ENCODE measurements at places on chromosomes 7 and 10. TPM values are rescaled to one million over a fixed set of nuclear protein-coding genes. Genes with fewer than 3 reads are reported as not detected.

RNF148 gene
- not detected for polyA plus RNA-seq

CCNY gene
- 38.0 TPM for polyA plus RNA-seq

MINDY4 gene
- polyA plus RNA-seq: 1.9 TPM

GJD4 gene
- polyA plus RNA-seq: not detected

SEMA3D gene
- 2.9 TPM for polyA plus RNA-seq

CDNF gene
- polyA plus RNA-seq: 1.1 TPM

THNSL1 gene
- polyA plus RNA-seq: 1.3 TPM

AGAP3 gene
- polyA plus RNA-seq: 93.9 TPM

AKR1E2 gene
- polyA plus RNA-seq: 1.2 TPM

AKR1B1 gene
- polyA plus RNA-seq: 201 TPM

KLF14 gene
- 0.05 TPM for polyA plus RNA-seq

JAZF1 gene
- 10.5 TPM for polyA plus RNA-seq

TCAF2 gene
- polyA plus RNA-seq: 3.0 TPM

GRCh38 chr10:84140036-84140379 lies 699 bp downstream of the GHITM start:
- DNase-seq: peak; percentile 31

GRCh38 chr10:97270523-97271154 lies 21.8 kb downstream of the ARHGAP19 start:
- DNase-seq: peak; percentile 76

GRCh38 chr10:67549390-67549789 lies 146.6 kb downstream of the CTNNA3 start:
- DNase-seq: peak; percentile 73

- DNase-seq: peak; percentile 70
These were observed 6.7 kb upstream of the SMNDC1 start for GRCh38 chr10:110311357-110311949.

- DNase-seq: peak; percentile 98
These were observed 76.8 kb downstream of the TPST1 start for GRCh38 chr7:66281678-66282590.

- no peak for DNase-seq
These were observed 149.0 kb upstream of the TMEM106B start for GRCh38 chr7:12062062-12062461.

GRCh38 chr10:118467200-118467599 lies 125.1 kb upstream of the FAM204A start:
- DNase-seq: no peak

DNA sequence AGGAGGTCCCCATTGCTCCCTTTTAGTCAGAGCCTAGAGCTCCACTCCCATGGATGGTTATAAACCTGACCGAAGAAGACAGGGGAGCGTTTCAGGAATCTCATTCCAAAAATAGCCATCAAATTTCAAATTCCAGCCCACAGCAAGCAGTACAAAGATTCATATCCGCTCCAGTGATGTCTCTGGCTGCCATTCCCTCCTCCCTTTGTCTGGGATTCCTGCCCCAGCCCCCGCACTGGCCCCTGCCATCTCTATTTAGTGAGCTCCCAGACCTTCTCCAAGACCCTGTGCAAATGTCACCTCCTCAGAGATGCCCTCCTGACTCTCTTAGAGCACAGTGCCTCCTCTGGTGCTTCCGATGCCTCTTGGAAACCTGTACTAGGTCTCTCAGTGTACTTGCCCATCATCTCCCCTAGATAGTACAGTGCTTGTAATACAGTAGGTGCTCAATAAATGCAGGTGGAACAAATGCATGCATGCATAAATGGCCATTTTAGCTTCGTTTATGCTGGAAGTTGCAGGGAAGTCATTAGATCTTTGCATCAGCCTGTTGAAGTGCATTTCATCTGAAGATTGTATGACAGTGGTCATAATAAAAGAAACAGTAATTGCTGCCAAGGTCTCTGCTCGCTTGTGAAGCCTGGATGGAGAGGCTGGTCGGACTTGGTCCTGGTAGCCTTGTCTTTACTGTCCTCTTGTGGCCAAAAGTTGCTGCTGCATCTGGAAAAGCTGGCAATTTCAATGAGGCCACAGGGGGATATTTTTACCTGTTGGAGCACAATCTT lies 32.0 kb upstream of the HABP2 start:
- DNase-seq: peak; percentile 70

GRCh38 chr7:14875941-14876587 lies 26.5 kb downstream of the DGKB start:
- DNase-seq: no peak

DNA sequence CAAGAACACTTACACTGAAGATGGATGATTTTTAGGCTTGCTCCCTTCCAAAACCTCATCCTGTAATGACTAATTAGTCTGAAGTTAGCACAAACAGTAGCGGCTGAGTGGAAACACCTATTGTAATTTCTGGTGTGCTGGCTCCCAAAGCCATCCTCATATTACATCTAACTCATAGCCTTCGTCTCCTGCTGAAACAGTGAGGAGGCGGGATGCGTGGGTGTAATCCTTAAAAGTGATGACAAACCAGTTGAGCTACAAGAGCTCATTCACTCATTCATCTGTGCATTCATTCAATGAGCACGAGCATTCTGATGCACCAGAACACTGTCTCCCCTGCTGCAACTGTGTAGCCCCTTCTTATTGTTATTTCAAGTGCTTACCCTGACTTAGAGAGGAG lies 235.3 kb downstream of the CALN1 start:
- DNase-seq: no peak

- DNase-seq: peak; percentile 23
These were observed 3.3 kb upstream of the CPED1 start for GRCh38 chr7:120985130-120985758.

GRCh38 chr7:112421666-112422486 lies 28.4 kb upstream of the IFRD1 start:
- DNase-seq: no peak

DNA sequence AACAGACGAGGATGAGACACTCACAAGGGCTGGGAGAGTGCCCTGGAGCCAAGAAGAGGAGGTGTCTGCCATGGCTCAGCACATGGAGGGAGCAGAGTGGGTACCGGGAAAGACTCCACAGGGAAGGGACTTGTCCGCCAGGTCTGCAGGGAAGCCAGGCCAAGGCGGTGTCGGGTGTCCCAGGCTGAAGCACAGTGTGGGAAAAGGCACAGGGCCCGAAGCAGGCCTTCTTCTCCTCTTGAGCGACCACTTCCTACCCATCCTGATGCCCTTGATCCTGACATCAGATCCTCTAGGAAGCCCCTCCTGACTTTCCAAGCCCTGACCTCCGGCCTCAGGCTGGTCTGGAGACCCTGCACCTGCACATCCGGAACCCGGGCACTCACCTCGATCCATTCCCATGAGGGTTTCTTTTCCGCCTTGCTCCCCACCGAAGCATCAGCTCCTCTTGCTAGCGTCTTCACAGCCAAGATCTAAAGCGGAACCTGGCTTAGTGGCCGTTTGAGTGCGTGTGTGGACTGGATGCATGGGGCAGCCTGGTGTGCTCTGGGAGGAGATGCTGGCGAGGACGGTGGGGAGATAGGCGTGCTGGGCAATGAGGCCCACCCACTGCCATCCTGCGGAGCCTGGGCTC lies 8.5 kb downstream of the CALML3 start:
- no peak for DNase-seq

DNA sequence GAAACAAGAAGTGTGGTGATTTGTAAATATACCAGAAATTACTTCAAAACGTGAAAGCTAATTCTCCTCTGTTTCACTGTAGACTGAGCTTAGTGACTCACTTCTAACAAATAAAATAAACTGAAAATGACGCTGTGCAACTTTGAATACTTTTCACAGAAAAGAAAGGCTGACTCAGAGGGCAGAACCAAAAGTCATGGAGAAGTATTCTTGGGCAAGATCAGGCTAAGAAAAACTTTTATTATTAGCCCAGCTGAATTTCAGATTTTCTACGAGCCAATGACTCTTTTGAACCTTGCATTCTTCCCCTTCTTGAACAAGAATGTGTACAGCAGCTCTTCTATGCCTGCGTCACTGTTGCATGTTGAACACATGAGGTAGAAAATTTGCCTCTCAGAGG lies 527.3 kb upstream of the GHITM start:
- DNase-seq: peak; percentile 50

- DNase-seq: no peak
These were observed 599.6 kb upstream of the C7orf33 start for GRCh38 chr7:147990942-147991341.

GRCh38 chr10:92619368-92619767 lies 26.4 kb downstream of the KIF11 start:
- no peak for DNase-seq

GRCh38 chr7:585229-585711 lies 65.6 kb upstream of the PDGFA start:
- no peak for DNase-seq

- DNase-seq: no peak
These were observed 316.4 kb downstream of the RPS24 start for GRCh38 chr10:78349911-78350663.

GRCh38 chr7:3010161-3010560 lies 33.5 kb downstream of the CARD11 start:
- no peak for DNase-seq

DNA sequence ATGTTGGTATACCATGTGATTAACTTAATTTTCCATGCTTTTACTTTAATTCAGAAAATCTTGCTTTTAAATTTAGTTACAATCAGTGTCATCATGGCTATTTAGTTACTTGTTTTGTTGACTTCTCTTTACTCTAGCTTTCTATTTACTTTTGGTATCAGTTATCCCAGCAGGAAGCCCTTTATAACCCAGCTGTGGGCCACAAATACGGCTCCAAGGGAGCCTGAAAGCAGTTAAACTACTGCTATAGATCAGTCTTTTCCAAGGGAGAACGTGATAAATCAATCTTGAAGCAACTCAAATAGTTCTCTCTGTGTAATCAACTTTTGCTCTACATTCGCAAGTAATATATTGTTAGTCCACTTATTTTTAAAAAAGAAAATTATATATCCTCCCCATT lies 287.4 kb downstream of the CACNA2D1 start:
- no peak for DNase-seq

DNA sequence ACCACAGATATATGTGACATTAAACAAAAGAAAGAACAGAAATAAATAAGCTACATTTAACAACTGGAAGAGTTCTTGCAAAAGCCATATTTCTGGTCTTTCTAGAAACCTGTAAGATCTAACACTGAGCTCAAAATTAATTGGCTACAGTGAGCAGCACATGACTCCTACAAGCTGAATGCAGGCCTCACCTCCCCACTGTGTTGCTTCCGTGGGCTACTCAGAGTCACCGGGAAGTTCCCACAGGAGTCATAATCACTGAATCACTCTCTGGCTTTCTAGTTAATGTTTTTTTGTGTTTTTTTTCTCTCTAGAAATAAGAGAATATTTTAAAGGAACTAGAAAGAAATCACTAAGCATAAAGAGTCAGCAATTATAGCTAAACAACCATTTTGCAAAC lies 10.2 kb upstream of the MRPS24 start:
- DNase-seq: peak; percentile 93

DNA sequence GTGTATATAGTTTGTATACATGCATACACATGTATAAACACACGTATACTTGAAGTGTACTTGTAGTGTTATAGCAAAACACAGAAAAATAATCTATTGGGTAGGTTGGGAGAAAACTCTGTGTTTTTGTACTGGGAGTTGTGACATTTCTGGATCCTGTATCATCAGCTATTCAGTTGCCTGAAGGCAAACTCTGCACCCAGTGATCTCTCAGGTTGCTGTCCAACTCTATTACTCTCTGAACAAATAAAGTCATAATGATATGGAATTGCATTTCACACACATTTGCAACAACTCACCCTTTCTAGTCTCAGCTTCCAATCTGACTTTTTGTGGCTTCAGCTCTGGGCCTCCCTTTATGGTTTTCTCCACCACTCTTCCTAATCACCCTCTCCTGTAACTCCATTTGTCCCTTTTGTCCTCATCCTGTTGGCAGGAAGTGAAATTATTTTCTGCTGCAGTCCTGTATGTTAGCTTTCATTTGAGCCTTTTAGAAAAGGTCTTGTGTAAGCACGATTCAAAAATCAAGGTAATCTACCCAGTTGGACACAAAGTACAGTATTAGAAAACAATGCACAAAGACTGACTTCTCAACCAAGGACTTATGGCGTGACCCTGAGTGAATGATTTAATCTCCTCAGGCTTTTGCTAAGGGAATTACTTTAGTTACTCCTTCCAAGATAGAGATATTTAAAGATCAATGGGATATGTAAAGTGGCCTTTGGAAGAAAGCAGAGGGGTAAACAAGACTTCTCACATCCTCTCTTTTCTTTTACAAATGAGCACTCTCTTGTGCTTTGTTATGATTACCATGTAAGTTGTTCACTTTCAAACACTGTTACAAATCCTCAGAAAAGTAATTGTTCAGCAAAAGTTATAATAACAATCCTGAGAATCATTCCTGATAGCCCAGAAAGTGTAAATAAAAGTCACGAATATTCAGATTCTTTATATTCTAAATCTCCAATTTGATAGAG lies 249.1 kb downstream of the KCND2 start:
- DNase-seq: no peak

GRCh38 chr10:63496561-63496960 lies 24.6 kb upstream of the REEP3 start:
- DNase-seq: no peak

DNA sequence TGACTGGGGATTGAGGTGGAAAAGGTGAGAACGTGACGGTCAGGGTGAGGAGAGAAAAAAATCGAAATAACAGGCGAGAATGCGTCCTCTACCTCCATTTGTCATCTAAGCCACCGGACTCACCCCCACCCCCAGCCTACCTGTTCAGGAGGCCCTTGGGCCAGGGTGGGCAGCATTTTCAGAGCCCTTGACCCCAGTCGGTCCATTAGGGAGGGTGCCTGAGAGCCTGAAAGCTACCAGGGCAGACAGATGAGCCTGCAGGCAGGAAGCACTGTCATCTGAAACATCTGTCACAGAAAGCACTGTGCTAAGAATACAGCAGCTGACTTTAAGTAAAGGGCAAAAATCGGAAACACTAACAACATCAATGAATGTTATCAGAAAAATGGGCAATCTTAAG lies 47.0 kb downstream of the MAD1L1 start:
- DNase-seq: no peak

DNA sequence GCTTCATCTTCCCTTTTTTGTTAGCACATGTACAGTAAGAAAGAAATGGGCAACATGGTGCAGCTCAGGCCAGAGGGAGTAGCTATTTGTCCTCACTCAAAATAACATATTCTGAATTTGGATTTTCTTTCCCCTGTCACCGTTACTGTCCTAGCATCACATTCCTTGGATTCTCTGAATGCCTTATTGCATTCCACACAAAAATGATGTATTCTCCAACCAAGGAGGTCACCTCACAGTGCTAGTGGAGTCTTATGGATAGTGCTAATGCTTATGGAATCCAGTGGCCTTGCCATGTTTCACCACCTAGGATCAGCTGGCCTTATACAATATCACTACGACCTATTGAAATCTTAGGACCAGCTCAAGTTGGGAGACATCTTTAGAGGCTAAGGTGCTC lies 7.2 kb downstream of the PRSS58 start:
- no peak for DNase-seq

GRCh38 chr7:126119981-126120380 lies 1132.8 kb downstream of the GRM8 start:
- no peak for DNase-seq

- DNase-seq: no peak
These were observed 276.9 kb downstream of the DNAJB6 start for GRCh38 chr7:157613575-157614322.

DNA sequence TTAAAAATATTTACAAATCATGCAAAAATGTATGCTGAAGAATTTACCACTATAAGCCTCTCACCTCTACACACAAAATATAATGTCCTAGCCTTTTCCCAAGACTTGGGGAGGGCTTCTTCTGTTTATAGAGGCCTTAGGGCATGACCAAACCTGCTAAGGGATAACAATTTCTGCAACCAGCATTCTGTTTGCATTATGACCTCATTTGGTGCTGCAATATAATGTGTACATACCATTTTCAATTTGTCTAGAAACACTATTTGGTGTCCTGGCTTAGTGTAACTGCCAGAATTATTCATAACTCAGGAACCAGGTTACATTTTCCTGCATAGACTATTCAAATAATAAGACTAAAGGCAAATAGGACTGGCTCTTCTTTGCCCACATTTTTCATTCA lies 446.6 kb upstream of the SORCS1 start:
- DNase-seq: no peak

Measured in IMR-90 (cell line).